Mesenteric fat pad (tissue), 1 donor: ENCODE measurements at places on chromosomes 2 and 18. TPM values are rescaled to one million over a fixed set of nuclear protein-coding genes. Genes with fewer than 3 reads are reported as not detected.

The ANO7 gene
- 1.7 TPM for total RNA-seq

The FBXO41 gene
- 1.7 TPM for total RNA-seq

GRCh38 chr18:23165271-23166068 lies 30.2 kb downstream of the CABLES1 start:
- no peak for DNase-seq

GRCh38 chr18:3791238-3791637 lies 341.3 kb downstream of the TGIF1 start:
- no peak for DNase-seq

DNA sequence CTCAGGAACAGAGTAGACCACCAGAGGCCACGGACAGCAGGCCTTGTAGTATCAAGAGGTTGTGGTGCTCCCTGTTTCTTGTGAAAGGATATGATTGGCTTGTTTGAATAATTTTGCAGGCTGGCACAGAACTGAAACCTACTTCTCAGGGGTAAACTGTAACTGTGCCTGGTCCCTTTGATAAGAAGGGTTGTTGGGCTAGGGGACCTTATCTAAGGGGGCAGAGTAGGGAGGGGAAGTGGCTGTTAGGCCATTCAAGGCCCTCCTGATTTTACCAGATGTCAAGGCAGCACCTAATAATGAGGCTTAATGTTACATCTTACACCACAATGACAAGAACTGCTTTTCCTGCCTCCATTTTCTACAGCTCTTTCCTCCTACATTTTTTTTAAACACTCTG lies 45.6 kb downstream of the GPR39 start:
- DNase-seq = no peak

- DNase-seq = no peak
Observed at GRCh38 chr2:20057268-20057667, 5.8 kb upstream of the LAPTM4A start.
